ENCODE measurements at places on chromosomes 2 and 18.

DNA sequence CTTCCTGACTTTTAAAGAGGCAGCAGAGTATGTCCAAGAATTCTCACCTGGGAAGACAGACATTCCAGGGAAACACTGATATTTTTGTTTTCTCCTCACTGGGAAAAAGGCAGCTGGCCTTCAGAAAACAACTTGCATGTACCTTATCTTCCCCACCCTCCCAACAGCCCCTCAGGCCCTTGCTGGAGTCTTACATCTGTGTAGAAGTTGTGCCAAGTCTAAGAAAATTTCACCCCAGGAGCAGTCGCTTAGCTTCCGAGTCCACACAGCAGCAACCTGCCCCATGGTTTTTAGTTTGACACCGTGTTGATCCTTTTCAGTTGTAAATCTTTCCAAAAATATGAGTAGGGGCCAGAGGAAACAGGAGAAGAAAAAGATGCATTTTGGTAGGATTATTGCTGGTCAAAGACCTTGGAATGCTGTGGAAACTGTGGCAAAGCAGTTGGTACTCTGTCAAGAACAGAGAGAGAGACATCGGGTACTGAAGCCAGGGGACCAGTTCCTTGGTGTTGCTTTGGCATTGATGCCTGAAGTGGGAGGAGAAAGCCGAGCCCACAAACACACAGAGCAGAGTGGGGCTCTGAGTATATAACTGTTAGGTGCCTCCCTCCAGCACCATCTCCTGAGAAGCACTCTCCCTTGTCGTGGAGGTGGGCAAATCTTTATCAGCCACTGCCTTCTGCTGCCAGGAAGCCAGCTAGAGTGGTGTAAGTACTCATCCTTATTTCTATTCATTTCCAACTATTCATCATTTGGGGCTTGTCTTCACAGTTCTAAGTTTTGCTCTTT, at the start of gene SLC14A1:
Gene SLC14A1 (plus strand): TSS at position 615 of the 789 bp plus-strand sequence. CDS start 6,140 bp downstream, outside the sequence.
- no peak for DNase-seq

DNA sequence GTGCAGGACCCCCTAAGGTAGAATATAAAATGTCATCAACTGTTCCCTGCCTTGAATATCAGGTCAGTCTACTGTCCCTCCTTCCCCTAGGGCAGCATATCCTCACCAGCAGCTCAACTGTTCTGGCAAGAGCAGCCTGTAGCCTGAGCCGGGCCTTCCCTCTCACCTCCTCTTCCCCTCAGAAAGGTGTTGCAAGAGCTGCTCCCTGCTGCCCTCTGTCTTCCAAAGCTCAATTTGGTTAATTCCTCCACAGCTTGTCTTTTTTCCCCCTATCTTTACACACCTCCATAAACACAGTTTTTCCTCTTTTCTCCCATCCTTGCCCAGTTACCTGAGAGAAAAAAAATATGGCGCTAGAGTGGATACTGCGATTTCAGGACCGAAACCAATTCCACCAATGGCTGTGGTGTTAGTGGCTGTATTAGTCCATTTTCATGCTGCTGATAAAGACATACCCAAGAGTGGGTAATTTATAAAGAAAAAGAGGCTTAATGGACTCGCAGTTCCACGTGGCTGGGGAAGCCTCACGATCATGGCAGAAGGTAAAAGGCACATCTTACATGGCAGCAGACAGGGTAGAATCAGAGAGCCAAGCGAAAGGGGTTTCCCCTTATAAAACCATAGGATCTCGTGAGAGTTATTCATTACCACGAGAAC, 184.7 kb downstream of the MREG start:
- no peak for DNase-seq

- no peak for DNase-seq
Observed at GRCh38 chr2:119383410-119384140, 16.8 kb downstream of the DBI start.

- DNase-seq = no peak
Observed at GRCh38 chr2:88753833-88754584, 62.5 kb downstream of the RPIA start.

DNA sequence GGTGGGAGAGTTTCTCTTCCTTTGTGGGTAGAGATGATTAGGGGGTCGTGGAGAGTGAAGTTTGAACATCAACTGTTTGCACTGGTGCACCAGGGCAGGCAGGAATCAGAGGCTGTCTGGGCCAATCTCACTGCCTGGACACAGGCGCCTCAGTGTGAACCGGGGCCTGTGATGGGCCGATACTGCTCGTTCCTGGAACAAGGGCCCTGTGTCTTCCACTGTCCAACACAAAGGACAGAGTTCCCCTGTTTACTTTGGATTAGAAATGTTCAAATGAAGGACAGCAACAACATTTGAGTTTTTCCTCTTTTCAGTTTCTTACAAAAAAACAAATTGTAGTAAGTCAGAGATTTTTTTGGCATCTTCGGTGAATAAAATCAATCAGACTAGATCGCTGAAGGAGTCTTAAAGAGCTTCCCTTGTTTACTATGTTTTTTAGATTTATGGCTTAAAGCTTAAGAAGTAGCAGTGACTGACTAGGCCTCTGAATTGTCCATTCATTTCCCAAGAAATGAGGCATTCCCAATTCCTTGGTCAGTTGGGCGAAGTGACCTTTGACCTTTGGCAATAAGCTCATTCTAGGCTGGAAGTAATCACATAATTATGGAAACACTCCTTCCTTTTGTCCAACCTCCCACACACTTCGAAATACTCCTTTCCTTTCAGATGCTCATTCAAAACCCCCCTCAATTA, 11.6 kb upstream of the TGFA start:
- no peak for DNase-seq

DNA sequence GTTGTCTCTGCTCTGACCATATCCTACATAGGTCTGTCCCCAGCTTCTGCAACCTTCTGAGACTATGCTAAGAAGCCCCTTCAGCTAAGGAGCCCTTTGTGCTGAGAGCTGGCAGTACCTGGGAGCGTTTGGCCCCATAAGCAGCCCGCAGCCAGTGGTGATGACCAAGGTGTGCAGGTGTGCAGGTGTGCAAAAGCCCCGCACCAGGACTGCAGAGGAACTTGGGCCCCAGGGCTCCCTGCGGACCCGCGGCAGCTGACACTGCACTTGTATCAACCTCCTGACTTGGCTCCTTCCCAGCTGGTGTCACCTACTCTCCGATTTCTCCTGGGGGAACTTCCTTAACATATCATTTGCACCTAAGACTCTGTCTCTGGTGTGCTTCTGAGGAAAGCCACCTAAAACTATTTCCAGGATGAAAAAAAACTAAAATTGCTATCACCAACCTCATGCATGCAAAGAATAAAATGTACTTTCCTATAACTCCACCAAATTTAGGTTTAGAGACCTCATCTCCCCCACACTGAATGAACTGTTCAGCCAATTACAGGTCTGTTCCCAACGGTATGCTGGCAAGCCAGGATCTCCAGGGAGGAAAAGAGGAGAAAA, 16.1 kb upstream of the GNAL start:
- no peak for DNase-seq

DNA sequence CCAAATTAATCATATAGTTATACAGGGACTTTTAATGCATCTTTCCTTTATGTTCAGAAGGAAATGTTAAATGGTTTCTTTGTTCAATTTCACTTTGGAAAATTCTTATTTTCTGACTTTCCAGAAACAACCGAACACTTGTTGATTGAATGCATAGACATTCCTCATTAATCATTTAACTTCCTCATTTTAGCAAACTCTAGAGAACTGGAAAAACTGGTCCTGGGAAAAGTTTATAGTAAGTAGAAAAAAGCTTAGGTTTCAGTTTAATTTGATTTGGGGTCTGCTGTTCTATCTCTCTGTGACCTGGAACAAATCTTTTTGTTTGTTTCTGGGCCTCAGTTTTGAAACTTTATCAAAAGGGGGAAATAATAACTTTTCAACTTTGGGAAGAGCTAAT, 320.4 kb downstream of the CMPK2 start:
- no peak for DNase-seq

- no peak for DNase-seq
Observed at GRCh38 chr18:25516747-25517498, 165.0 kb upstream of the ZNF521 start.

- DNase-seq = no peak
Observed at GRCh38 chr2:172599947-172600346, 44.1 kb downstream of the PDK1 start.

DNA sequence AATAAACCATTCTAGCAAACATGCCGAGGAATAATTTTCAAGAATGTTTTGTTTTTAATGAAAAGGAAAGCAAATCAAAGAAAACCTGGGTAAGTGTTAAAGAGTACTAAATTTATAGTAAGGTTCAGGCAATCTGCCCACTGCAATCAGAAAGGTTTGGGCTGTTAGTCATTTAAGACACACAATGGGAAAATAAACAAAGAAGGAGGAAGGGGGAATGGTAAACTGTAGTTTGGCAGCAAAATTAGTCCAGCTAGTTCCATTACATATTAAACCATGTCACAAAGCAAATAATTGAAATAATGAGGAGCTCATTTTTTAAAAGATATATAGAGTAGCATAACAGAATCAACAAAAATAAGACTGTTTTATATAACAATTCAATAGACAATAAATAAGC, 87.5 kb upstream of the COPS8 start:
- DNase-seq = no peak

GRCh38 chr2:227703961-227704360, 13.9 kb downstream of the SLC19A3 start:
- no peak for DNase-seq

GRCh38 chr2:120134263-120134662, 88.9 kb downstream of the TMEM185B start:
- no peak for DNase-seq

- DNase-seq = no peak
Observed at GRCh38 chr2:42567364-42567763, 1.1 kb upstream of the MTA3 start.

GRCh38 chr2:1011006-1011405, 60.4 kb downstream of the SNTG2 start:
- no peak for DNase-seq

DNA sequence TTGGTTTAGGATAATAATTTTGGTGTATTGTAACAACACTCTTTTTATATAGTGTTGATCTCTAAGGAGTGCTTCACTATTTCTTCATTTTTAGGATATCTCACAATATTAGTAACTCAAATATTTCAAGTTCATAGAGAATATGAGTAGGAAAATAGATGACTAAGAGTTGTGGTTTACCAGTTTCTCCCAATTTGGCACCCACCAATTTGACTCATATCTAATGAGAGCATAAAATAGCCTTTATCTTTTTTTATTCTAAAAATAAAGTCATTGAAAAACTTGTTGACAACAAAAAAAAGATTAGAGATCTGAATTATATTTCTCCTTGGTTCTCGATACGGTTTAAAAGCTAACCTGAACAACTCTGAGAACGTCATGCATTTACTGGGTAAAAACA, 204.0 kb downstream of the PARD3B start:
- DNase-seq = no peak

GRCh38 chr2:39091543-39091942, 29.3 kb downstream of the SOS1 start:
- no peak for DNase-seq

DNA sequence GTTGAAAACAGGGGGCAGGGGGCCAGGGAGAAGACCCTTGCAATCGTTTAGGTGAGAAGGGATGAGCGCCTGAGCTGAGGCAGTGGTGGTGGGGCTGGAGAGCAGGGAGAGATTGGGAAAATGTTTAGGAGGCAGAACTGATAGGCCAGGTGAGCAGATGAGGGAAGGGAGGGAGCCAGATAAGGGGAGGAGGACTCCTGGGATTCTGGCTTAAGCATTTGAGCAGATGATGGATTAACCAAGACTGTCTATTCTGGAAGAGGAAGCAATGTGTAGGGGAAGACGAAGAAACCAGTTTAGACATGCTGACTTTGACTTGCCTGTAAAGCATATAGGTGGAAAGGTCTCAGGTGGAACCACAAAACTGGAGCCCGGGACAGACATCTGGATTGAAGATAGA, 49.9 kb upstream of the ASPRV1 start:
- DNase-seq = no peak

DNA sequence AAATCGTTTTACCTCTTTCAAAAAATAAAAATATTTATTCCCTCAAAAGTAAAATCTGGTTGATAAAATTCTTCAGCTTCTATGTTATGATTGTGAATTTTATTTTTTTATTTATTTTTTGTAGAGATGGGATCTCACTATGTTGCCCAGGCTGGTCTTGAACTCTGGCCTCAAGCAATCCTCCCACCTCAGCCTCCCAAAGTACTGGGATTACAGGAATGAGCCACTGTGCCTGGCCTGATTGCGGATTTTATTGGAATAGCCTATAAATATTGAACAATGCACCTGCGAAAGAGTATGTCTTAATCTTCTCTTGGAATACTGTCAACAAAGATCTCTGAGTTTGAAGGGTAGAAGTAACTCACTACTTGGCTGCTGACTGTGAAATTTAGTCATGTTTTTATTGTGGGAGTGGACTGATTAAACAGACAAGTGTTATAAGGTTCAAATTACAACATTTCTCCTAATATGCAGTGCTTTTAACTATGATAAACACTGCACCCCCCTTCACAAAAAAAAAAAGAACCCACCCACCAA, 138.0 kb downstream of the AFF3 start:
- no peak for DNase-seq

- DNase-seq = no peak
Observed at GRCh38 chr2:162734866-162735265, 103.7 kb downstream of the KCNH7 start.

DNA sequence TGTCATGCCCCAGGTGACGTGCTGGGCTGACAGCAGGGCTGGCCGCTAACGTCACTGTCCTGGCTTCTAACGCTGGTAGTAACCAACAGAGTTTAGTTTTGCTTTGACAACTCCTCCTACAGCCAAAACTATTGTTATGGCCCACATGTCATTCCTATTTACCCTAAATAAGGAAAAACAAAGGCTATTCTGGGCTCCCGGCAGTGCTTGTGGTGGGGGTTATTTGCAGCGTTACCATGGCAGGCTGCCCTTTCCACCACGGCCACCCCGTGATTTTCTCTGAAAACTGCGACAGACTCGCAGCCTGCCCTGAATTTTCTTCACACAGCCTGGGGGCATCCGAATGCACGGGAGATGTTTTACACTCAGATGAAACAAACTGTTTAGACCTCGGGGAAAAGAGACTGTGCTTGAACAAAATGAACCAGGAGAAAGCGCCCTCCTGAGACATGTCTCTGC, 115.2 kb downstream of the FAM210A start:
- DNase-seq = no peak

DNA sequence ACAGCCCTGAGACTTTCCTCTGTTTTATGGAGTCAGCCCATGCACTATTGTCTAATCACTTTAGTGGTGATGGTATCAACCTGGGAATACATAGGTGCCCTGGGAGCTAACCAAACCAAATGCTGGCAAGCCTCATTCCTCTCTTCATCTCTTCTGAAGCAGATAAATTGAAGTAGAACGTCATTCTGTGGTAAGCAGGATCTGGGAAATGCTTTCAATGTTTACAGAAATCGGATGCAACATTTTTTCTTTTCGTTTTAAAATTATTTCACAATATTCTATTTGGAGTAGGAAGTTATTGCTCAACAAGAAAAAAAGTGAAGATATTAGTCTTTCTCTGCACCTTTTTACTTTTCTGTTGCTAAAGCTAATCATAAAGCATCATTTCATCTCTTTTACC, 114.2 kb downstream of the RBMS1 start:
- DNase-seq = no peak

Data from SW 1271 (cell line).